ENCODE measurements at places on chromosomes 2 and 18. TPM values are rescaled to one million over a fixed set of nuclear protein-coding genes. Genes with fewer than 3 reads are reported as not detected.

GRCh38 chr2:74291218-74291544 lies 52.0 kb downstream of the SLC4A5 start:
- no peaks in the 10 kb centered on the region for H3K27me3 ChIP-seq
- H3K36me3 ChIP-seq = peaks cover 3% of the 10 kb centered on the region
- peaks cover 11% of the 10 kb centered on the region for H3K4me1 ChIP-seq
- no peak overlapping the region for H3K4me3 ChIP-seq
- no peak overlapping the region for H3K27ac ChIP-seq
- DNase-seq = no peak

DNA sequence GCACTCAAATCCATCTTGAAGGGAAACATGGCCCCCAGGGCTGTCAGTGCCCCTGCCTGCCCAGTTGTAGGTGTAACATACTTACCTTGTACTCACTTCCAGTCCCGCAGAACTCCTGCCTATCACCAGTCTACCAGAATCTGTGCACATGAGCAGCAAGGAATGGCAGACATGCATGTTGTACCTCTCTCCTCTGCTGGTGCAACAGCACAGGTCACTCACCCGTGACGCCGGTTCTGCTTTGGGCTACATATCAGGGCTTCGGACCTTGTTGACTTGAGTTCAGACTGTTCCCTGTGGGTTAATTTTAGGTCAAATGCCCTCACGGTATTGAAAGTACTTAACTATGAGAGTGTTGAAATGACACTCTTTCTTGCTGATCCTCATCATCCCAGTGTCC lies 215.7 kb downstream of the TPGS2 start:
- H3K4me1 ChIP-seq = no peaks in the 10 kb centered on the region
- peaks cover 3% of the 10 kb centered on the region for H3K27me3 ChIP-seq
- H3K36me3 ChIP-seq = no peaks in the 10 kb centered on the region
- H3K4me3 ChIP-seq = no peak overlapping the region

DNA sequence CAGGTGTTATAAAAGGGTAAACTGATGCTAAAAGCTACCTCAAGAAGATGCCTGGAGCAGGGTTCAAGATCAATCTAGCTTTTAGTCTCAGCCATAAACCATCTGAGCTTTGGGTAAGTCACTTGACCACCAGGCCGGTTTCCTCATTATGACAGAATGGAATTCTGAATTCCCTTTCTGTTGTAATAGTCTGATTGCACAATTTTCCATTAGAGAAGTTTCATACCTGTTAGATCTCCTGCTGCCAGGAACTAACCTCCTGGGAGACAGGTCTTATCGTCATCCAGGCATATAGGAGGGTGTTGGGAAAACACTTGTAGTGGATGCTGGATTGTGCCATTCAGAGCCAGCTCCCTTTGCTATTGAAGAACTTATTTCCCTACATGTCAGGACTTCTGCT lies 272.5 kb downstream of the TDRD15 start:
- H3K27ac ChIP-seq = no peak overlapping the region
- H3K27me3 ChIP-seq = peaks cover 3% of the 10 kb centered on the region
- H3K4me1 ChIP-seq = peaks cover 9% of the 10 kb centered on the region
- H3K4me3 ChIP-seq = no peak overlapping the region
- H3K36me3 ChIP-seq = no peaks in the 10 kb centered on the region

DNA sequence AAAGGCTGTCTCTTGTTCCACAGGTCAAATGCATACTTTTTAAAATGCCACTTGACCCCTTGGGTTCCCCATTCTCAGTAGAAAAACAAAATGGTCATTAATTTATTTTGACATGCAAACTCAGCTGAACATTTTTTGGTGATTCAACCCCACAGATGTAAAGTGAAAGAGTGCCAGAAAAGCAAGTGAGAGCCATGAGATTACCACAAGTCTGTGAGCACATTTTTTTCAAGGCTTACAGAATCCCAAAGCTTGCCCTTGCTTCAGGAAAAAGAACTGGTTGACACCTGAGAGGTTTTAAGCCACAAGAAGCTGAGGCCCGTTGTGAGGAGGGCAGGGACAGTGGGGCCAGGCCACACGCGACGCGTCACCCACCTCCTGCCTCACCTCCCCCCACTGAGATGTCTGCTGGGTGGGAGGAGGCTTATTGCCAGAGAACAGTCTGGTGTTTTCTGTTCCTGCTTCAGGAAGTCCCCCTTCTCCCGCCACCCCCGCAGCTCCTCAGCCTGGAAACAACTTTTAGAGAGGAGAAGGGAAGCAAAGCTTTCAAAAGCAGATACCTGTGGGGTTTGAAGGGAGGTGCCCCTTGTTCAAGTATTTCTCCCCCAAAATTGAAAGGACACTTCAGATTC lies 70.4 kb upstream of the CYP1B1 start:
- H3K27me3 ChIP-seq = peaks cover 2% of the 10 kb centered on the region
- no peak overlapping the region for H3K27ac ChIP-seq
- peaks cover 6% of the 10 kb centered on the region for H3K4me1 ChIP-seq
- DNase-seq = no peak
- H3K4me3 ChIP-seq = no peak overlapping the region

The CIB4 gene
- total RNA-seq = not detected
